ENCODE measurements at places on chromosomes 5 and 9.

DNA sequence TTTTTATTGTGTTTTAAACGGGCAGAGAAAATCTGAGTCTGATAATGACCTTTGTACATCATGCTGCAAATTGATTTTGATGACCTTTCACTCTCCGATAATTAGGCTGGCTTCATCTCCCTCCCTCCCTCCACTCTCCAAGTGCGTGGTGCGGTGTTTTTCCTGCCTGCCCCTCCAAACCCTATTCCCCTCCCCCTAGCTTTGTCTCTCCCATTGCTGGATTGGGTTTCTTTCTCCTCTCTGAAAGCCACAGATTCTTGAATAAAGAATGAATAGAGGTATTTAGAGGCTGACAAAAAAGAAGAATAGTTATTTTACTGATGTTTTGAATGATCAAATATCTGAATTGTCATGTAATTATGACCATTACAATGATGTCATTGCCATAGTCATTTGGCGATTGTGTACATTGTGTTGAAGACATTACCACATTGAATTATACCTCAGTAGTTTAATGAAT is 571.1 kb upstream of the ZNF608 start:
- no peak for DNase-seq

DNA sequence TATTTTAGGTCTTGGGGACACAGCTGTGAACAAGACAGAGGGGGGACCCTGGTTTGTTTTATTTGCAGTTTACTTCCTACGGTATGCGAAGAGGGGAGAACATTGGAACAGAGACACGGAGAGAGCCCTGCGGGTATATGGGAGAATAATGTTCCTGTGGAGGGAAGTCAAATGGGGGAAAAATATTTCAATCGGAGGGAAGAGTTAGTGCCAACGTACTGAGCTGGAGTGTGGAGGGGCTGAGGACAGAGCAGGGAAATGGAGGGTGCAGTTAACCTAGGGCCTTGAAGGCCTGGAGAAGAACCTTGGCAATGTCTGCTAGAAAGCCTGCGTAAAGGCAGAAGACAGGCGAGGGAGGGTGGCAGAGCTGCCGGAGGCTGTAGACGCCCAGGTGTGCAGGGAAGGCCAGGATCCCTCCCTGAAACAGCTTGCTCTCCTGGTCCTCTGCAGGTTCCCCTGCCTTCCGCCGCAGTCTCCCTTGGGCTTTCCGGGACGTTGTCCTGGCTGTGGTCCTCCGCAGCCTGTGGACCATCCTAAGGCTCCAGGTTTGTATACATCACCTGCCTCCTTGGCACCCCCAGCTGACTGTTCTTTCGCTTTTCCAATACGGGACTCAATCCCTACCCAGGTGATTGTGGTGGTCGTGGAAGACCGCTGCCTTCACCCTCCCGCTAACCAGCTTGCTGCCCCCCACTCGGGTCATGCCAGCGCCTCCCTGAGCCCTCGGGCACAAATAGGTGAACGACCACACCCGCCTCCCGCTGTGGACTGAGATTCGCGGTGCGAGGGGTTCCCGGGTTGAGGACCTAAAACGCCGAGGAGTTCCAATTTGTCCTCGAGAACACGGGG is 1.9 kb upstream of the RACK1 start:
- DNase-seq, result no peak

- peak; percentile 68 for DNase-seq
These were observed 24.9 kb downstream of the SNX24 start for GRCh38 chr5:122870219-122870856.

DNA sequence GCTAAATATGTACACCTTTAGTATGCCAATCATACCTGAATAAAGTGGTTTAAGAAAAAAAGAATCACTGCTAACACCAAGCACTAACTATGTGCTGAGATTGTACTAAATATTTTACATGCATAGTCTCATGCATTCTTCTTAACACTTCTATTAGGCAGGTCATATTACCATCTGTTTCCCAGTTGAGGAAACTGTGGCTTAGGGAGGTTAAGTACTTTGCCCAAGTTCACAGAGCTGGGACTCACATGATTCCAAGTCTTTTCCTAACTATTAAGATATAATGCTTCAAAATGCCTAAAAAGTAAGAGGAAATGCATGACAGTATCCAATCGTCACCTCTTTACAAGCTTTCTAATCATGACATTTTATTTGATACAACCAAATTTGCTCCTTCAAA is 69.2 kb upstream of the PLPP6 start:
- no peak for DNase-seq

DNA sequence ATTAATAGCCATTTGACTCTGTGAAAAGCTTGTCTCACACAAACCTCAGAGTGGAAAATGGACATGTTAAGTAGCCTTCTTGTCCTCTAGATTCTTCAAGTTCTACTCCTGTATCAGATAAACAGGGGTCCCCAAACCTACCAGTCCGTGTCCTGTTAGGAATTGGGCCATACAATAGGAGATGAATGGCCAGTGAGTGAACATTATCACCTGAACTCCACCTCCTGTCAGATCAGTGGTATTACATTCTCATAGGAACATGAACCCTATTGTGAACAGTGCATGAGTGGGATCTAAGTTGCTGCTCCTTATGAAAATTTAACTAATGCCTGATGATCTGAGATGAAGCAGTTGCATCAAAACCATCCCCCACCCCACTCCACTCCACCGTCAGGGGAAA is 136.3 kb downstream of the TMEM232 start:
- peak; percentile 34 for DNase-seq

- no peak for DNase-seq
These were observed 1.4 kb upstream of the NFX1 start for GRCh38 chr9:33288828-33289483.

GRCh38 chr9:71544464-71544863 is 223.8 kb downstream of the CEMIP2 start:
- DNase-seq, result no peak

- DNase-seq, result no peak
These were observed 4.8 kb upstream of the HAND1 start for GRCh38 chr5:154482528-154483449.

- DNase-seq, result no peak
These were observed 18.5 kb downstream of the ATOX1 start for GRCh38 chr5:151739939-151740335.

DNA sequence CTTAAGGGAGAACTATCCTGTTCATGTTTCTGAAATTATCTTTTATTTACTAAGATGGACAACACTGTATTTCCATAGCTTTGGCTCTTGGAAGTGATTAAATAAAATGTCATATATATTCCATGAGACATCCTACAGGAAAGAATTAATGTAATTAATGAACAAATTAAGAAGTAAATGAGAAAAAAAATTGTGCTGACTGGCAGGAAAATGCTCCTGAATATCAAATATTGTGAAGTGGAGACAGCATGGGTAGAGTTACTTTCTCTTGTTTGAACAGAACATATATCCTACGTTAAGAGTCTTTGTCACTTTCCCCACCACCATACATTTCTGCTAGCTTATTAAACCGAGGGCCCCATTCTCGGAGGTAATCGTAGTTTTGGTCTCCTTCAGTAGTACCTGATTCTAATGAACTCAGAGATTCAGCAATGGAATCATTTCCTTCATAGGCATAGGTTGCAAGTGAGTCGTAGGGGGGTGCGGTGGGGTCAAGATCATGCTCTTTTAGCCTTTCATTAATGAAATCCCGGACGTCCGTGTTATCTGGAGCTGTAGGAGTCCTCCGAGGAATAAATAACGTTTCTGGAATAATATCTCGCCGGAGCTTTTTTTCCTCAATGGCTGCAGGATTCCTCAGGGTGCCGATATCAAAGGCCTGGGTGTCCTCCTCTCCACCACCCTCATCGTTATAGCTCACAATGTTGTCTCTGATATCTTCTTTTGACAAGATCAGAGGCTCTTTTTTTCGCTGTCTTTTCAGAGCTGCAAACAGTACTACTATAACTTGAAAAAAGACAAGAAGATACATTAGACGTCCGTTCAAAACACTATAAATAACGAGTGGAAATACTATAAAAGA is 157.2 kb downstream of the CDH10 start:
- DNase-seq, result no peak

DNA sequence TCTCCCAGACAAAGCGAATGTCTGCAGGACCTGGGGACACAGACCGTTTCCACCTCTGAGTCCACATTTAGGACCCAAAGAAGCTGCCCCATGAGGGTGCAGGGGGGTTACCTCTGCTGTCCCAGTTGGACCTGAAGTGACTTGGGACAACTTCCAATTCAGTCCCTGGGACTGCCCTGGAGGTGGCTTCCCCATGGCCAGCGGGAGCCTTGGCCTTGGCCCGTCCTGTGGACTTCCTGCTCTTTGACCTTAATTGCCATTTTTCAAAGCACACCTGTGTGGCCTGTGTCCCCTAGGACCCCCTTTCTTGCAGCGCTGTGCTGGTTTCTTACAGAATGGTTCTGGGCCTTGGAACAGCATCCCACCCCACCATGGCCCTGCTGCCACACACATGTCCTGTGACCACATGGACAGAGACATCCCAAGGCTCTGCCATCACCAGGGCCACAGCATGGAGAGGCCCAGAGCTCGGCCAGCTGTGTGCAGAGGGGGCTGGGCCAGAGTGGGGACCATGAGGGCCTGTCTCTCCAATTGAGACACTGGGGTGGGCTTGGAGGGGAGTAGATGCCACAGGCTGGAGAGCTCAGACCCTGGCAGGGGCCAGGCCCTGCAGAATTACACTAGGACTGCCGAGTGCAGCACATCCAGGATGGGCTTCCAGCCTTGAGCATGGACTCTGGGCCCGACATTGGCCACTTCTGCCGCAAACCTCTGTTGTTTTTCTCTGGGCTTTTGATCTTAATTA is 45.8 kb downstream of the SECISBP2 start:
- no peak for DNase-seq

DNA sequence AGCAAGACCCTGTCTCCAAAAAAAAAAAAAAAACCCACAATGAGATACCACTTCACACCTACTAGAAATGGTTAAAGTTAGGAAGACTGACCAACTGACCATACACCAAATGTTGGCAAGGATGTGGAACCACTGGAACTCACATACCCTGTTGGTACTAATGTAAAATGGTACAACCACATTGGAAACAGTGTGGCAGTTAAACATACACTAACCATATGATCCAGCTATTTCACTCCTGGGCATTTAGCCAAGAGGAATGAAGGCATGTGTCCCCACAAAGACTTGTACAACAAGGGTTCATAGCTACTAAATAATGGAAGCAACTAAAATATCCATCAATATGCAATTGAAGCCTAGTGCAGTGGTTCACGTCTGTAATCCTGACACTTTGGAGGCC is 21.3 kb downstream of the NAIF1 start:
- DNase-seq, result peak; percentile 50

DNA sequence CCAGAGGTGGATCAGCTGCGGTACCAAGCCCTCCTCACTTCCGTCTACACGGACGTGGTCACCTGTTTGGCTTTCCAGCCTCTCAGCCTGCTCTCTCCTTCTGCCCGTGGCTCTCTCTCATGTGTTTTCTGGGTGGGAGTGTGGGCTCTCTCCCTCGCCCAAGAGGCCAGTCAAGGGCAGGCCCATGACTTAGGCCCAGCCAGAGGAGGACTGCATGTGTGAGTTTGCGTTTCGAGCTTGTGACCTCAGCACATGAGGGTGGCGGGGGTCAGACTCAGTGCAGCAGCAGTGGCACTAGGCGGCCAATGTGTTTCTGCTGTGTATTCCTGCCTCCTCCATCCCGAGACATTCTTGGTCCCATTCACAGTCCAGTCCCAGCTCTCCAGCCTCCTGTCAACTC is 82.5 kb upstream of the SMIM23 start:
- DNase-seq, result no peak

DNA sequence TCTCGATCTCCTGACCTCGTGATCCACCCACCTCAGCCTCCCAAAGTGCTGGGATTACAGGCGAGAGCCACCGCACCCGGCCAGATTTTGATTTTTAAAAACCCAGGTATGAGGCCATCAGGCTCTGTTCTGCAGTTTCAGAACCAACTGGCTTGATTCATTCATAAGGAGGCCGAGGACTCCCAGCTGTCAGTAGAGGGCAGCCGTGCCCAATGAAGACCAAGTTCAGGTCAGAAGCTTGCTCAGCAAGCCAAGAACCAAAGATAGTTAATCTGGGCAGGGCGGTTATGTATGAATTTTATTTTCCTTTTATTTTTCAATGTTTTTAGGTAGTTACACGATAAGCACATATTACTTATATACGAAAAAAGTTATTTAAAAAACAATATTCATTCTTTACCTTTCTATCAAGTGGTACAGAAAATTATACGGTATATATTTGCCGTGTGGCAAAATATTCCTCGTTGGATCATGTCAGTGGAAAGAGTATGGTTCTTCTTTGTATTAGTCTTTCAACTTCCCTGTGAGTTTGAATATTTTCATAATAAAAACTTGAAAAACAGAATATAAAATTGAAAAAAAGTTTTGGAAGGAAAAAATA is 18.0 kb downstream of the MGAT1 start:
- peak; percentile 84 for DNase-seq

DNA sequence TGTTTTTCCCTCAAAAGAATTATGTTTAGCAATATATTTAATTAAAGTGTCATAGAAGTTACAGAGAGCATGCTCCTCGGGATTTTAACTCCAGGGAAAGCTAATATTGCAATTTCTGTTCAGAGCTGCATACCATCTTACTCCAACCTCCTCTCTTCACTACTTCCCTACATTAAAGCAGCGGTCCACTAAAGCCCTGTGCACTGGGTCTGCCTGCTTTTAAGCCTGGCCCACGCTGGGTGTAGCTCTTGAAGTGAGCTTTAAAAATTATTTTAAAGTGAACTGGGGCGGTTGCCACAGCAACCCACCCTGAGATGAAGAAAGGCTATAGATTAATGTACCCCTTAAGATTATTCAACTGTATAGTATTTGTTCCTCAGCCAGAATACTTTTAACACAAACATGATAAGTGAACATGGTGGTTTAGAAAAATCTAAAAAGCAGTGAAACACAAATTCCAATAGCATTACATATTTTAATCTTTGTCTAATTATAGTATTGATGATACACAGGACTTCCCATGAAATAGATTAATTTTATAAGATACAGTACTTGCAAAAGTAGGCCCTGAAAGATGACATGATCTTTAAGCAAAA is 3.9 kb upstream of the MEF2C start:
- DNase-seq, result peak; percentile 72

- DNase-seq, result no peak
These were observed 39.2 kb downstream of the EXOSC2 start for GRCh38 chr9:130732793-130733221.

- no peak for DNase-seq
These were observed 63.6 kb downstream of the NUP214 start for GRCh38 chr9:131188976-131189375.
